AG20443 (cell line): ENCODE measurements at places on chromosomes 1 and 21.

DNA sequence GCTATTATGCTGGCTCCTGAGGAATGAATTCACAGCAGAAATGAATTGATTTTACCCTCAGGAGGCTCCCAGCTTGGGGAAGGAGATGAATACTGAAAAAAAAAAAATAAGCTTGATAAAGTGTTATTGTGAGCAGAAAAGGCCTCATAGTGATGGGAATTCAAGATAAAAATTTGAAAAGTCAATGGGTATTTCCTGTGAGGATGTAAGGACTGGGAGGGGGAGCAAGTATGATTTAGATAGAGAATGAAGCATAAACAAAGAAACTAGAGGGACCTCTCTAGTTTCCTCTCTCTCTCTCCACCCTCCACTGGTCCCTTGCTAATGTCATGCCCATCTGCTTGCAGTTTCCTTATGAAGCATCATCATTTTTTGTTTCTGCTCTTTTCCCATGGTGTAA lies 439.0 kb upstream of the PLXNA2 start:
- DNase-seq, result no peak

DNA sequence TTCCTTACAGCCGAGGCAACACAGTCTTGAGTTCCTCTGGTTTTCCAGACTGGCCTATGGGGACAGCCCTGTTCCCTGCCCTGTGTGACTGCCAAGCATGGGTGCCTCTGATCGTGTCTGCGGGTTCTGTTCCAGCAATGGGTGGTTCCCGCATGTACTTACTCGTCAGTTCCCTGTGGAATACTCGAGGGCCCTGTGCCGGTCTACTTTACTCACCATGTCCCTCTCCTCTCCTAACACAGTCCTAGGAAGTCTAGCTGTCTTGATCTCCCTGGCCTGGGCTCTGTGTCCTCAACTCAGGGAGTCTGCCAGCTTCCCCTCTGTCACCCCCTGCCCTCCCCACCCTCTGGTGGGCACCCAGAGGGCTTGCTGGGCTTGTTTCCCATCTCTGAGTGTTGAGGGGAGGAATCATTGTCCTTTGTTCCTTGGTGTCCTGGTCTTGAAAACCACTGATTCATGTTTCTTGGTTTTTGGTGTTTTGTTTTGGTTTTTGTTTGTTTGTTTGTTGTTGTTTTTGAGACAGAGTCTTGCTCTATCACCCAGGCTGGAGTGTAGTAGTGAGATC lies 36.0 kb downstream of the TRAPPC10 start:
- no peak for DNase-seq

- DNase-seq, result peak; percentile 30
Observed at GRCh38 chr21:27077501-27077900, 110.6 kb upstream of the ADAMTS5 start.

DNA sequence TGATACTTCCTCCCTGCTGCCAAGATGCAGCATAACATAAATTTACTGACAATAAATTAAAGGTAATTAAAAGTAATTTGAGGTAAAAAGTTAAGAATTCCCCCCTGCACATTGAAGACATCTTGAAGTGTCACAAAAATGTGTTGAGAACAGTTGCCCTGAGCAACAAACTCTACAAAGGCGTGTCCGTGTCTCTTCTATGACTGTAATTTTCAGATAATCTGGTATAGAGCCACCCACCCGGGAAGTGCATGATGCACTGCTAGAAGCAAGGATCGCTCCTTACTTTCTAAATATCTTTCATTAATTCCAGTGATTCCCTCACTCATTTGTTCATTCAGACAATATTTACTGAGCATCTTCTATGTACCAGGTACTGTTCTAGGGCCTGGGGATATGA lies 11.0 kb upstream of the CASQ1 start:
- DNase-seq, result no peak

DNA sequence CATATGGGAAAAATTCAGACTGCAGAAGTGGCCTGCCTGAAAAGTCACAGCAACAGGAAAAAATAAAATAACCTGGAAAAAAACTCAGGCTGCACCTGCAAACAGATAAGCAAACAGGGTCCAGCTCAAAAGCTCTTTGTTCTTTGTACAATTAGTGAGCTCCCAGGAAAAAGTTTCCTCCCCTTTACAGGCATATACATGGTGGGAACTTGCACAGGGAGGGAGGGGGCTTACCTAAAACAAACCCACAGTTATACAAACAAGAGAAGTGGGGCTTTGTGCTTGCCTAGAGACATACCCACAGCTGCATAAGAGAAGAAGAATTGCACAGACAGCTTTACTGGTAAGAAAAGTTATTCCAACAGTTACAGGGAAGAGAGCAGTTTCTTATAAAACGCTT lies 31.7 kb upstream of the COG2 start:
- no peak for DNase-seq

DNA sequence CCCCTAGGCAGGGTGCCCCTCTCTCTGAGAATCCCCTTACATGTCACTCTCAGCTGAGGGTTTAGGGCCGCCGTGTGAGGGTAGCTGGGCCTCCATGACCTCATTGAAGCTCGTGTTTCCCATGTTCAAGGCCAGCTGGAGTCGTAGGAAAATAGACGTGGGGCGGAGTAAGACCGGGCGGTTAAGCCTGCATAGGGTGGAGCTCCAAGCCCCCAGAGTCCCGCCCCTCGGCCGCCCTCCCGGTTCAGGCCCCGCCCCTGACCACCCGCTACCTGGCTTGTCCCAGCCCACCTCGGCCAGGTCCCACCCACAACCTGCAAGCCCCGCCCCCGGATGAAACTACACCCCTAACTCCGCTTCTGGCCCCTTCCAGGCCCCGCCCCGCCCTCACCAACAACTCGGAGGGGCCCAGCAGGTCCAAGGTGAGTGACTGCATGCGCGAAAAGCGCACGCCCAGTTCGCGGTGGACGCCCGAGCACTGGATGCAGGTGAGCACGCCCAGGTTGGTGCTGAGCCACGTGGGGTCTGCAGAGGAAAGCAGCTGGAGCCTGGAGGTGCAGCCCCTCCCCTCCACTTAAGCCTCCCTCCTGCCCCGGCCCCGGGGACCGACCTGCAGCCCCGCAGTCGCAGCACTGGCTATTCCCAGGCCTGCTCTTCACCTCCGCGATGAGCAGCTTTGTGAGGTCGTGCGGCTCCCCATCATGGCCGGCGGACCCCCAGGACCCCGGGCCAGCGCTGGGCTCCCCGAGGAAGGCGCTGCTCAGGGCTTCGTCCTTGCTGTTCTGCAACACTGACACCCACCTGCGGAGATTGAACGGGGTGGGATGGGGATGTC lies 12.2 kb upstream of the TCEA3 start:
- no peak for DNase-seq

DNA sequence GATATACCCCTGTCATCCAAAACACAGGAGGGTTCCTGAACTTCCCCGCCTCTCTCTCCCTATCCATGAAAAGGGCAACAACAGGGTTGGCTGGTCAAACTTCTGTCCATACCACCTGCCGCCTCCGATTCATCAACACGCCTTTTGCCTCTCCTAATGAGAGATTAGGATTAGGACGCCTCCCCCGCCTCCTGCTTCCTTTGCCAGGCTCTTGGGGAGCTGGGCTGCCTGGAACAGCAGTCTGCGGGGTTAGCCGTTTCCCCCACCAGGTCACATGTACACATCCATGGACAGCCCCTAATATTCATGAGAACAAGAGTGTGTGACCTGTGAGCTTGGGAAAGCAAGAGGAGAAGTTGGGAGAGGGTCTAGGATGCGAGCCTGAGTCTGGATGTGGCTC lies 2.3 kb upstream of the OPTC start:
- no peak for DNase-seq

GRCh38 chr1:50155541-50155940 lies 46.8 kb downstream of the ELAVL4 start:
- no peak for DNase-seq

GRCh38 chr1:230758709-230759368 lies 11.7 kb downstream of the CAPN9 start:
- peak; percentile 50 for DNase-seq

DNA sequence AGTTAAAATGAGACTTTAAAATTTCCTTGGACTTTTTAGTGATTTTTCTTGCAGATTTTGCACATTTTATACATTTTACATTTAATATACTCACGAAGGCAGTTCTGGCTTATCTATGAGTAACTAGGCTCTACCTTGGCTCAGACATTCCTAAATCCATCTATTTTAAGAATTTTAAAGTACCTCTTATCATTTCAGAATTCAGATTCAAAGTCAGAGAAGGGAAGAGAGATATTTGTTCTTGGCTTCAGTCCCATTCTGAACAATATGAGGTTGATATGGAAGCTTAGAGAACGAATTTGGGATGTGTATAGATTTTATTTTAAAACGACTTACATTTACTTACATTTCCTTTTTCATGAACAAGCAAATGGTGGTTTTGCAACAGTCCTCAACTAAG lies 230.2 kb downstream of the LMO4 start:
- no peak for DNase-seq

- no peak for DNase-seq
Observed at GRCh38 chr21:30769724-30770431, 14.7 kb upstream of the KRTAP21-1 start.

DNA sequence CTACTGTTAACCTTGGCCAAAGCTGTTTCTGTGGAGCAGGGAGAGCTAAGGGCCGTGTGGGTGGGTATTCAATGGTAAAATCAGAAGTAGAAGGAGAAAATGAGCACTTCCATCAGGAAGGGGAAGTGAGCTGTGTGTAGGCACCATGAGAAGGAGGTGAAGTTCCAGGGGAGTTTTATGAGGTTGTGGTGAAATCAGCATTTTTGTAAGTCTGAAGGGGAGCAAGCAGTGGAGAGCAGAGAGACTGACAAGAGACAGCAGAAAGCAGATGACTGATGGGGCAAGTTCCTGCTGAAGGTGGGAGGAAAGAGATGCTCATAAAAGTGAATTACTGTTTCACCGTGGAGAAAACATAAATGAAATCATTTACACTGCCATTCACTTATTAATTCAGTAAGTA lies 2.7 kb upstream of the GPR88 start:
- DNase-seq, result no peak

DNA sequence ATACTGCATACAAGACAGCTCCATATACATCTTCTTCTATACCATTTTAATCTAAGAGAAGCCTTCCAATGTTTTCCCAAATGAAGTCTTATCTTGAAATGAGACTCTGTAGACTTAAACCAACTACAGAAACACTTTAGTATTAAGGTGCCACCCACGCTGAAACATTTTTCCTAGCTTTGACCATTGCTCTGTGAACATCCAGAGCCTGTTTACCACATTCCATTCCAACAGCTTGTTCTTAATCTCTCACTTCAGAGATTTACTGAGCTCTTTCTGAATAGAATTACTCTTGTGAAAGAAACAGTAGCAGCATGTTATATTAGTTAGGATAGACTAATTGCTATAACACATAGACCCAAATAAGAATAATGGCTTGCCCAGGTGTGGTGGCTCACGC lies 19.6 kb upstream of the POGZ start:
- no peak for DNase-seq

GRCh38 chr1:25572708-25573590 lies 29.5 kb downstream of the LDLRAP1 start:
- DNase-seq, result peak; percentile 84

DNA sequence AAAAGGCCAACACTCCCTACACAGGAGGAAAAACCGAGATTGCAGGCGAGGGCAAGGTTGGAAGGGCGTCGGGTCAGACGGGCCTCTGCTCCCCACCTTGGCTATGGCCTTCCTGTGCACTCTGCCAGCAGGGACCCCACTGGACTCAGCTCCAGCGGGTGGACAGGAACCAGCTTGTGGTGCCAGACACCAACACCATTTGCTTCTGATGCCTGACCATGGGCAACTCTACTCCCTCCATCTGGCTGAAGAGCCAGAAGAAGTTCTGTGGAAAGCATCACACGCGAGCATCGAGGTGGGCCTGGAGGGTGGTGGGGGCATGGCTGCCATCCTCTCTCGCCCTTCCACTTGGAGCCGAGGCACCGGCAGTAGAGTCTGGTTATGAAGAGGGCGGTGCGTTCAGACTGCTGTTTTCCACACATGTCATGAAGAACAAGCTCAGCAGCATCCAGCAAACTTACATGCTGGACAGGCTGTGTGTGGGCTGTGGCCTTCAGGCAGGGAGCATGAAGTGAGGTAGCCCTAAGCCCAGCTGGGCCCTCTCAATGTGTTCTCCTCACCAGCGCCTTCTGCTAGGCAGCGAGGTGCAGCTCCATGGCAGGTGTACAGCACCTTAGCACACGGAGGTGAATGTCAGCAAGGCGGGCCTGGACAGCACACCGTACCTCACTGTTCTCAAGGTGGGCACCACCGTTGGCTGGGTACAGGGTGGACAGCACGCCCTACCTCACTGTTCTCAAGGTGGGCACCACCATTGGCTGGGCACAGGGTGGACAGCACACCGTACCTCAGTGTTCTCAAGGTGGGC lies 15.6 kb upstream of the ZNF669 start:
- no peak for DNase-seq

GRCh38 chr1:10857687-10858086 lies 61.2 kb upstream of the CASZ1 start:
- no peak for DNase-seq

DNA sequence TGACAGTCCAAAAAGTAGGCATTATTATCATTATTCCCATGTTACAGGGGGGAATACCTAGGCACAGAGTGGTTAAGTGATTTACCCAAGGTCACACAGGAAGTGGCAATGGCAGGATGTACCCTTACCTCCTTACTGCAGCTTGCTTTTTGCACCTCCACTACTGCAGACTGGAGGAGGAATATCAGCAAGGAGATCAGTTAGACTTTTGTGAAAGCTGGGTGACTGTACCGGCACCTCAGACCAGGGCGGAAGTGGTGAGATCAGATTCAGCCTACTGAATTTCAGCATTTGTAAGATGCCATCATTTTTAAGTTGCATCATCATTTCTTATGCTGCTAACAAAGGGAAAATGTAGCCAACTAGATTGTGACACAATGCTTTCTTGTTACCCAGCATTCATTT lies 4.5 kb downstream of the ADARB1 start:
- peak; percentile 79 for DNase-seq

GRCh38 chr1:247316590-247317197 lies 15.0 kb downstream of the ZNF496 start:
- no peak for DNase-seq

- no peak for DNase-seq
Observed at GRCh38 chr1:90800012-90800717, 83.1 kb upstream of the BARHL2 start.

DNA sequence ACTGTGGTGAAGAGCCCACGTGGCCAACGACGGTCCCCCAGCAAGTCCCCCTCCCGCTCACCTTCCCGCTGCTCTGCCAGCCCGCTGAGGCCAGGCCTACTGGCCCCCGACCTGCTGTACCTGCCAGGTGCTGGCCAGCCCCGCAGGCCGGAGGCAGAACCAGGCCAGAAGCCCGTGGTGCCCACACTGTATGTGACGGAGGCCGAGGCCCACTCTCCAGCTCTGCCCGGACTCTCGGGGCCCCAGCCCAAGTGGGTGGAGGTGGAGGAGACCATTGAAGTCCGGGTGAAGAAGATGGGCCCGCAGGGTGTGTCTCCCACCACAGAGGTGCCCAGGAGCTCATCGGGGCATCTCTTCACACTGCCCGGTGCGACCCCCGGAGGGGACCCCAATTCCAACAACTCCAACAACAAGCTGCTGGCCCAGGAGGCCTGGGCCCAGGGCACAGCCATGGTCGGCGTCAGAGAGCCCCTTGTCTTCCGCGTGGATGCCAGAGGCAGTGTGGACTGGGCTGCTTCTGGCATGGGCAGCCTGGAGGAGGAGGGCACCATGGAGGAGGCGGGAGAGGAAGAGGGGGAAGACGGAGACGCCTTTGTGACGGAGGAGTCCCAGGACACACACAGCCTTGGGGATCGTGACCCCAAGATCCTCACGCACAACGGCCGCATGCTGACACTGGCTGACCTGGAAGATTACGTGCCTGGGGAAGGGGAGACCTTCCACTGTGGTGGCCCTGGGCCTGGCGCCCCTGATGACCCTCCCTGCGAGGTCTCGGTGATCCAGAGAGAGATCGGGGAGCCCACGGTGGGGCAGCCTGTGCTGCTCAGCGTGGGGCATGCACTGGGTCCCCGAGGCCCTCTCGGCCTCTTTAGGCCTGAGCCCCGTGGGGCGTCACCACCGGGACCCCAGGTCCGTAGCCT lies 46.8 kb downstream of the TRIM11 start:
- no peak for DNase-seq
